ENCODE measurements at places on chromosomes 1 and 21.

DNA sequence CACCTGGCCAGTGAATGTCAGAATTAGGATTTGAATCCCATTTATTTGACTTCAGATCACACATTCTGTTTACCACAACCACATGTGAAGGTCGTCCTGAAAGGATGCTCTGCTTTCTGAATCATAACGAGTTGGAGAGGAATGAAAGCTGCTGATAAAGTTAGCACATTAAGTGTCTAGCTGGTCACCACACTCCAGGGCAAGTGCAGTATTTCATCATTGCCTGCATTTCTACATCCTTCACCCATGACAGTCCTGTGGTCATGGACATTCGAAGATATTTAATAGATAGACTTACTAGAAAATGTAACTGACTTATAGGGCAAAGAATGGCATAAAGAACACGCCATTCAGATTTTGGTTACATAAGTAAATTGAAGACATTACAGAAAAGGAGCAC is 52.7 kb upstream of the ST6GALNAC3 start:
- no peak for DNase-seq

DNA sequence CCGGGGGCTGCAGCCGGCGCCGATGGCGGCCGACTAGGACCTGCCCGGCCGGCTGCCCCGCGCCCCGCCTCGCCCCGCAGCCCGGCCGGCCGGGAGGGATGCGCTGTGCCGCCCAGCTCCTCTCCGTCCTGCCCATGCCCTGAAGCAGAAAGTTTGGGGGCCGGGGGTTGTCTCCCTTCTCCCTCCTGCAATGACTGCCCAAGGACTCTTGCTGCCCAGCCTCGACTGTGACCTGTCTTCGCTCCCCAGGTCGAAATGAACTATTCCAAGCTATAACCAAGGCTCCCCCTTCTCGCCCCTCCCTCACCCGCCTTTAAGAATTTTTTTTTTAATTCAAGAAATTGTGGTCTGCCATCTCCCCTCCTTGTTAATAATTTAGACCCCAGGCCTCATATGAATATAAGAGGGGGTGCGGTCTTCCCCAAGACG is 361 bp downstream of the TMCC2 start:
- DNase-seq, result no peak

DNA sequence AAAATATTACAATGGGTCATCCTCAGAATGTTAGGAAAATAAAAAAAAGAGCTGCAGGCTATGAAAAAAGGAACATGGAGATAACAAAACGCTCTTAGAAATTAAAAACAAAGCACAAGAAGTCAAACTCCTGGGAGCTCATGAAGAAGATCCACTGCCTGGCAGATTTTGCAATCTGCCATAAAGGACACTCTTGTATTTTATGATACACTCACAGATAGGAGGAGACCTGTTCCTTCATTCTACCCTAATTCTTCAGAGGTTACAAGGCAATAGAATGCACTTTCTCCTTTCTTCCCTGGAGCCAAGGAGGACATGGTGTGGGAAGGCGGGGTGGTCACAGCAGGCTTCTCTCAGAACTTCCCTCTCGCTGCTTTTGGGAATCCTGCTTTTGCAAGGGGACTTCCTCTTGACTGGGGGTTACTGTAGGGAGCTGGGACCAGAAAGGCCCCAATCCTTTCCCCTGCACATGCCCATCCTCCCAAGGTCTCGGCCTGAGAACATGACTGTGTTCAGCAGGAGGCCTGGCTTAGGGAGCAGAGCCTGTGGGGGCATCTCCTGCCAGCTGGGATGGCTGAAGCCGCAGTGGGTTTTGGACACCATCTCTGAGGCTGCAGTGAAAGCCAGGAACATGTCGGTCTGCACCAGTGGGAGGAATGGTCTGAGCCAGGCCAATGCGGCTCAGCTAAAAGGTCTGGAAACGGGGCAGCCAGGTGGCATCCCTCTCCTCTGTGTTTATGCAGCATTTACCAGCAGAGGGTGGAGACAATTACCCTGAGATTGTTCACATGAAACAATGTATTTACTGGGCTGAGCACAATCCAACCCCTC is 44.8 kb downstream of the GPR161 start:
- DNase-seq, result no peak

- no peak for DNase-seq
Measured at GRCh38 chr1:114088392-114089299, 65.0 kb downstream of the SYT6 start.

GRCh38 chr21:29667651-29668050 is 272.1 kb downstream of the GRIK1 start:
- DNase-seq, result no peak

DNA sequence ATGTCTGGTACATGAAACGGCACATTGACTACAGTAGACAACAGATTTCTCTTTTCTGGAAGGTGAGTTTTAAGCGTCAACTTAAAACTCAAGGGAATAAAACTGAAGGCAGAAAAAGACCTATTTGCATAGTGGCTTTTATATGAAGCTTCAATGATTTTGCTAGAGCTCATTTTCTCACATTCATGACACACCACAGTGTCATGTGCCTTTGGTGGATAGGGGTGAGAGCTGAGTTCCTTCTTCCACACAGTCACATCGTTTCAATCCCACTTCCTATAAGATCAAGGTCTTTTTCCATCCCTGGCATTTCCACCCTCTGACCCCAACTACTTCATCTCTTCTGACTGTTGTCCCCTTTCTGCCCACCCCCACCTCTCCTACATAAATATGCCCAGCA is 31.0 kb downstream of the IL12RB2 start:
- peak; percentile 40 for DNase-seq

DNA sequence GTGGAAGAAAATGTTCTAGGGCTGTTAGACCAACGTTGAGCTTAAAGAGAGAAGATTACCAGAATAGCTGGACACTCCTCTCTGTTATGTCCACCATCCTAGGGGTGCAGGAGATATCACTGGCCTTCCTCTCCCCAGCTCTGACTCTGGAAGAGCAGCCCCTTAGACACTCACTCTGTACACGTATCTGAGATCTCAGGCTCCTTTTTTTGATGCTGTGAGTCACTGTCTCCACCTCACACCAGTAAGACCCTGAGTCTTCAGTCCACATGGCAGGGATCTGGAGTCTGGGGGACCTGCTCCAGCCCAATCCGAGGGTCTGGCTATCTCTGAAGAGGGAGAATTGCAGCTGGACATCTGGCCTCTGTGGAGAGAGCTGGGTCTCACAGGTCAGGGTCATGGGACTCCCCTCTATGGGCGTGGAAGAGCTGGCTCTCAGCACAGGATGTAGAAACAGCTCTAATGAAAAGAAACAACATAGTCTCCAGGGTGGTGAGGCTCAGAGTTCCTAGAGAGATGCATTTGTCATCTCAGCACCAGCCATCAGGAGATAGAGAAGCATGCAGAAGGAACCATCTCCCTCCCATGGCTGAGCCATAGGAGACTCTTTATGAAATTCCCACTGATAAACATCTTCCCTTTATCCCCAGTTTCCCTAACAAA is 3.5 kb downstream of the FCRL3 start:
- DNase-seq, result no peak

DNA sequence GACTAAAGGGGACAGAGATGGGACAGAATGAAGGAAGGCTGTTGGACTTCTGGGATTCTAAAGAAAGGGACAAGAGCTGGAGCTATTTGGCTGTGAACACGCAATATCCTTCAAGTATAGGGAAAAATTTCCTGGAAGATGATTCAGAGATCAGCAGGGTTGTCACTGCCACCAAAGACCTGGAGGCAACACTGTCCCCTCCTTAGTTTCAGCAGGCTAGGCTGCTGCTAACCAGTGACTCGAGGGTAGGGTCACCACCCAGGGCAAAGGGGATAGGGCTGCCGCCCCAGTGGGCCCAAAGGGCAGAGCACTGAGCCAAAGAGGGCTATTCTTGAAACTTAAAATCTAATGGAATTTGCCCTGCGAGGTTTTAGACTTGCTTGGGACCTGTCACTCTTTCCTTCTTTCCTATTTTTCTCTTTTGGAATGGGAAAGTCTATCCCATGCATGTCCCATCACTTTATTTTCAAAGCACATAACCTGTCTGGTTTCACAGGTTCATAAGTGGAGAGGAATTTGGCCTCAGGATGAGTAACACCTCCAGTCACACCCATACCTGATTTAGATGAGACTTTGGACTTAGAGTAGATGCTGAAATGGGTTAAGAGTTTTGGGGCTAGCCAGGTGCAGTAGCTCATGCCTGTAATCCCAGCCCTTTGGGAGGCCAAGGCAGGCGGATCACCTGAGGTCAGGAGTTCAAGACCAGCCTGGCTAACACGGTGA is 11.9 kb downstream of the IFNLR1 start:
- peak; percentile 66 for DNase-seq

DNA sequence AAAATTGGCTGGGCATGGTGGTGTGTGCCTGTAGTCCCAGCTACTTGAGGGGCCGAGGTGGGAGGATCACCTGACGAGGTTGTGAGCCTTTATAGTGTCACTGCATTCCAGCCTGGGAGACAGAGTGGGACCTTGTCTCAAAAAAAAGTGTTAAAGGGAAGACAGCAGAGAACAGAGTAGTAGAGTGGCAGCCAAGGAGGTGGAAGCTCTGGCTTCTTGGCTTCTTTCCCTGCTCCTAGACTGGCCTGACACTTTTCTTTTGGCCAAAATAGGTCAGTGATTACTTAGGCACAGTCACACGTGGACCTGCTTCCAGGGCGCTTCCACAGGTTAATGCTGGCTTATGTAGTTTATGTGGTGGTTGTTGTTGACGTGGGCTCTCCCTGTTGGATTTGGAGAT is 3.2 kb downstream of the DIP2A start:
- DNase-seq, result no peak

DNA sequence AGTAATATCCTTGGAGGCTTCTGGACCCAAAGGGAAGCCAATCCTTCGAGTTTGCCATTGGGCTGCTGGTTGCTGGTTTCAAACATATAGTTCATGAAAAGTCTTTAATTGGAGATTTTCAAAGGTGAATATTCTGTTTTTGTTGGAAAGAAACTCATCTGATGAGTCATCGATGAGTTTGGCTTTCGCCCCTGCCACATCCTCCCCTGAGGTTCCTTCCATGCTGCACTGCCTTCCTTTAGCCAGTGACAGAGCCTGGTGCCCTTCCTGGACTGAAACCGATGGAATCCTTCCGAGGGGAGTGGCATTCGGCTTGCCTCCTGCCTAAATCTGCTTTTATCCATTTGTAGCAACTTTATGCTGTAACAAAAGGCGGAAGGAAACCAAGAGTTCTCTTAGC is 550.0 kb downstream of the KIF26B start:
- peak; percentile 9 for DNase-seq

- DNase-seq, result no peak
Measured at GRCh38 chr1:27364696-27365371, 1.9 kb downstream of the MAP3K6 start.

- DNase-seq, result no peak
Measured at GRCh38 chr1:186627019-186627418, 53.2 kb downstream of the PTGS2 start.

- DNase-seq, result no peak
Measured at GRCh38 chr1:7749126-7749525, 22.0 kb upstream of the VAMP3 start.

DNA sequence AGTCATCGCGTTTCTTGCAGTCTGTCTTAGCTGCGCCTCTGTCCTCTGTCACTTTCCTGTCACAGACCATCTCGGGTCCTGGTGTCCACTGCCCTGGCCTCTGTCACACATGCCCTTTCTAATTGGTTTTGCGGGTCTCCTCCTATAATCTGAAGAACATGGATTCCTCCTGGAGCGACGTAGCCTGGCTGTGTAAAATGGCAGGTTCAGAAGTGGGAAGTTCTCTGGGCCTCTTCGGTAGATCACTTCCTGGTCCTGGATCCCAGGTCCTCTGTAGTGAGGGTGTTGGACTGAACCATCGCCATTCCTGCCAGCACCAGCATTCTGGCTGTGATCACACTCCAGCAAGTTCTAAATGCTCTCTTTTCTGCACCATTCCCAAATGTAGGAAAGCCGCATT is 857 bp downstream of the FAM3B start:
- DNase-seq, result no peak

DNA sequence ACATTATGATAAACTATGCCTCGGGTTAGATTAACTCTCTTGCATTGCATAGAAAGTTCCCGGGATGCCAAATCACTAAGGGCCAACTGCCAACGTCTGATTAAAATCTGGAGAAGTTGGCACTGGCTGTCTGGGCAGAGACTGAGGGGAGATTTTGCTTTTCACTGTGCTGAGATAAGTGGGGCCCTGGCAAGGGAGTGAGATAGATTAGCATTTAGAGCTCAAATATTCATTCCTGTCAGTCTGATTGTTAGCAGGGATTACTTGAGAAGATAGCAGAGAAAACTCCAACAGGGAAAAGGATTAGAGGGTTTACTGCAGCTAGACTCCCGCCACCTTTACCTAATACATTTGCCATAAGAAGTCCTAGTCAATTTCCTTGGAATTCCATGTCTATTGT is 714.1 kb upstream of the CHRM3 start:
- DNase-seq, result no peak

DNA sequence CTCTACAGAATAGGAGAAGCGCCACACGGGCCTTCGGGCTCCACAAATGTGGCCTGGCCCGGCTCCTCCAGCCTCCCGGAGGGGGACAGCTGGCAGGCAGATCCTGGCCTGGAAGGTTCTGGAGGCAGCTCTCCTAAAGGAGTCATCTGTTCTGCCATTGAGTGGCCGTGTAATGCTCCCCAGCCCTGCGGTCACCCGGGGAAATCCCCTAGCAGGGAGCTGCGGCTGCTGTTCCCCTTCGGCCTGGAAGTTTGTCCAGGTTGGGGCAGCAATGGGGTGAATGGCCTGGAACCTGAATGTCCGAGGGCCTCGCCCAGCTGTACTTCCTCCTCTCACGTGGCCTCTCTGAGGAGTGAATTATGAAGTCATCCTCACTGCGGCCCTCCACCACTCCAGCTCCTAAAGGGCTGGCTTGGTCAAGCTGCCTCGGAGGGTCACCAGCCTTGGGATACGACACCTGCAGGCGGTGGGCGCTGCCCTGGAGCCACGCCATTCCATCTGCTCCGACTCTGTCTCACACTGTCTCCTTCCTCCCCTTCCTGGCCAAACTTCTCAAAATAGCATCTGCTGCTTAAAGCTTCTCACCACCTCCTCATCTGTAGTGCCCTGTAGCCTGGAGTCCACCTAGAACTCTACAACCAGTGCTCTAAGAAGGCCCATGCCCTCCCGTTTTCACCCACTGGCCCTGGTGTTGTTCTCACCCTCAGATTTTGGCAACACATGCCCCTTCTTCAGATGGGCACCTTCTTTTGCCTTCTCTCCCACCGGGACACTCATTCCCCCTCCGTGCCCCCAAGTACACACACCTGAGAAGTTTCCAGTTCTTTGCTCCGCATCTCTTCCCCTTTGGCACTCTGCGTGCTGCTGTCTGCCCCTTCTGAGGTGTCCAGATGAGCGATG is 54.4 kb upstream of the TMPRSS2 start:
- no peak for DNase-seq

DNA sequence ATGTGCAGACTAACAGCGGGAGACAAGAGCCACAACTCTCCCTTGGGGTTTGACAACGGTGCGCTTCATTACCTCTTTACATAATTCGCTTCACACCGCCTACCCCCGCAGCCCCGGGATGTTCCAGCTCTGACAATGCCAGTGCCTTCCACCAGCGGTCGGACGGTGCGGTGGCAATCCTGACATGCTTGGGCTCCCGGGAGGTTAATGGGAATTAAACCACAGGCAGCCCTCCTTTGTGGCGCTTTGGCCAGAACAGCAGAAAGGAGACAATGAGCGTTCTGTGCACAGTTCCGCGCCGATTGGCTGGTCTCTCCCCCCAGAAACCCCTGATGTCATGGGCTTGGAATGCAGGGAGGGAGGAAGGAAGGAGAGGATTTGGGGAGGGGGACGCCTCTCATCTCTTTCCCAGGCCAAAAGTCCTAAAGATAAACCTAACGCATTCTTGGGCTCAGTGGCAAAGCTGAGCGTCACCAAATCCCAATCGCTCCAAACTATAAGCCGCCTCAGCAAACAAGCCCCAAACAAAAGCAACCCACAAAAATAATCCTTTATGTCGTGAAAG is 1.3 kb downstream of the CNN3 start:
- DNase-seq, result peak; percentile 57
